Cardiac septum (tissue), 1 donor: ENCODE measurements at places on chromosomes 5 and 9. TPM values are rescaled to one million over a fixed set of nuclear protein-coding genes. Genes with fewer than 3 reads are reported as not detected.

The ERMP1 gene
- 16.8 TPM for total RNA-seq

The DBH gene
- not detected for total RNA-seq

The PCDHA4 gene
- total RNA-seq, result 0.05 TPM

The PCDHB12 gene
- total RNA-seq, result 1.1 TPM

GRCh38 chr5:143336485-143336884, 67.0 kb downstream of the NR3C1 start:
- no peak for DNase-seq

DNA sequence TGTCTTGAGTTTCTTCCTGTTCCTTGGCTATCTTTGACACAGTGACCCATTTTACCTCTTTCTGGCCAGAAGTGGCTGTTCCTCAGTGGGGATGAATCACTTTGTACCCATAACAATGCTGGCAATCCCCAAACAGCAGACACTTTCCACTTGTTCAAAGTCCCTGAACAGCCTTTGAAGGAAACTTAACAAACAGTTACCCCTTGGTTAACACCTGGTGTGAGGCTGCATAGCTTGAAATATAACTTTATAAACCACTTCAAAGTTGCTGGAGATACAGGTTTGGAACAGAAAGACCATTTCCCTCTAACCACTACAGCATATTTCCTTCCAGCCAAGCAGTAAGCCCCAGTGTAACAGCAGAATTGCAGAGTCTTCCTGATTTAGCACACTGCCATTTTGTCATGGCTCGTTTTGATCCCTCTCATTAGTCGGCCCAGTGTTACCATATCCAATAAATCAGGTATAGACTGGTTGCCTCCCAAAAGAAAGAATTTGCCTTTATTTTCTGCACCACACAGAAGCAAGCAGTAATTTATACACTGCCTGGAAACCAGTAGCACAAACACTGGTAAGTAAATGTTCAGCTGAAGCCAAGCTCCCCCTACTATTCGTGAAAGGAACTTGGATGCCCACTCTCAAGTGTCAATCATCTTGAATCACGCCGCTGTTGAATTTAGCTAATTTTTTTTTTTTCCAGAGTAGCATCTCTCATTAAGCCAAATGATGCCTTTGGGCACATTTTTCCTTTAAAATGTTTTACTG, 225.9 kb downstream of the PIK3R1 start:
- no peak for DNase-seq

DNA sequence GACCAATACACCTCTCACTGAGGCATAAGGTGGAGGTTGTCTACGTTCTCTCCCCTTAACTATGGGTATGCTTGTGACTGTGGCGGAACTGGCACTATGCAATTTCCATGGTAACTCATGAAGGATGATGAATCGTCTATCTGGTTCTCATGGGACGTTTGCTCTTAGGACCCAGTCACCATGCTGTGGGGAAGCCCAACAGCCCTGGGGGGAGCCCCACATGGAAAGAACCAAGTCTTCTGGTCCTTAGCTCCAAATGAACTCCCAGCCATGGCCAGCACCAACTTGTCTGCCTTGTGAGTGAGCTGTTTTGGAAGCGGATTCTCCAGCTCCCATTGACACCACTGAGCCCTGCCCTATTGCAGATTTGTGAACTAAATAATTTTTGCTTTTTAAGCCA, 188.7 kb upstream of the S1PR3 start:
- no peak for DNase-seq

GRCh38 chr5:71914281-71914680, 193.0 kb upstream of the MAP1B start:
- no peak for DNase-seq

DNA sequence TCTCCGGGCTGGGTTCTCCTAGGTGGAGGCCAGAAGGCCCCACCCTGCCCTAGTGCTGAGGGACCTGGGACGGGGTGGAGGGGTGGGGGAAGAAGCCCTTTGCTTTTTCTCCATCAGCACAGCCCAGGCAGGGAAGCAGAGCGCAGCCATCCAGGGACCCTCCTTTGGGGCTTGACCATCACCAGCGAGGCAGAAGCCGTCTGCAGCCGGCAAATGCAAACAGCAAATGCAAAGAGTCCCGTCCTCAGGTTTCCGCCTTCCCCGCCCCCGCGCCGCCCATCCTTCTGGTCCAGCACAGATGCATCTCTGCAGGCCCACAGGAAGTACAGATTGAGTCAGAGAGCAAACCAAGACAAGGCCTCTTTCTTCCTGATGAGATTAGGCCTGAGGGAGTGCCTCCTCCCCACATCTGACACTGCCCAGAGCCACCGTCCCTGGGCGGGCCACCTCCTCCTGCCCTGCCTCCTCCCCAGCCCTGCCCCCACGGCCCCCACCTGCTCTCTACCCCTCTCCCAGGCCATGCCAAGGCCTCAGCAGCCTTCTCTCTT, 23.4 kb downstream of the CORO2A start:
- no peak for DNase-seq

DNA sequence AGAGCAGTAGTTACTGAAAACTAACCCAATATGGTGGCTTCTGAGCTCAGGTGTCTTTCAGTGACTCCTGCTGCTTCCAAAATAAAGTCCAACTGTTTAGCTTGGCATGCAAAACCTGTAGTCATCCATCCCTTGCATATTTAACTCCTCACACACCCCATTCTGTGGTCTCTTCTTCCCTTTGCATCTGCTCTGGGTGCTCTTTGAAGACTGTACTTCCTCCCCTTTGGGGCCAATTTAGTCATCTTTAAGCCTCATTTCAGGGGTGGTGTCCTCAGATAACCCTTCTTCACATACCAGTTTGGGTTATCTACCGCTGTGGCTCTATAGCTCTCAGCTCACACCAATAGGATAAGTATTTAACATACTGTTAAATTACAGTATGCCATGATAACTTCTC, 209.9 kb upstream of the DMRT1 start:
- no peak for DNase-seq

- DNase-seq, result no peak
These were observed 59.1 kb downstream of the FNBP1 start for GRCh38 chr9:129983891-129984290.

DNA sequence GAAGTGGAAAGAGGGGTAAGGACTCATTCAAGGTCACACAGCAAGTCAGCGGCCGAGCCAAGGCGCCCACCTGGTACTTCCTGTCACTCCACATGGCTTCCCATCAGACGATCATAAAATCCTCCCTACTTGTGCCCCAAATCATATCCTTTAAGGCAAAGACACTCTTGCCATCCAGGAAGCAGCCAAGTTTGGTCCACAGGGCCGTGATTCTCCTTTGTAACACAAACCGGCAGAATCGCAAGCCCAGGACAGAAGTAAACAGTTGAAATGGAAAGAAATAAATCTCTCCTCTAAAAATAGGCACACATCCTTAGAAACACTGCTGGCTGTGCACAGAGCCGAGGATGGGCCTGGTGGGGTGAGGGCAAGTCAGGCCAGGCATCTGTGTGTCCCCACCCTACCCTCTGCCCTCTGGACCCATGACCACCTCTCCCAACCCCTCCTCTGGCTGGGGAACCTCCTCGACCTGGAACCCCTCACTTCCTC, 30.5 kb downstream of the TMOD1 start:
- DNase-seq, result peak; percentile 70

- no peak for DNase-seq
These were observed 190.2 kb upstream of the SNX2 start for GRCh38 chr5:122584411-122585300.
